MCF 10A (cell line): ENCODE measurements at places on chromosomes 2 and 18. TPM values are rescaled to one million over a fixed set of nuclear protein-coding genes. Genes with fewer than 3 reads are reported as not detected.

TFCP2L1 gene
- 22.6 and 24.3 TPM in 2 replicates for total RNA-seq

GRCh38 chr18:79937103-79937860 lies 14.2 kb downstream of the SLC66A2 start:
- H3K4me1 ChIP-seq = peaks cover 6% of the 10 kb centered on the region
- H3K27ac ChIP-seq = no peak overlapping the region
- DNase-seq = no peak
- H3K27me3 ChIP-seq = no peaks in the 10 kb centered on the region
- no peak overlapping the region for H3K4me3 ChIP-seq

- H3K27ac ChIP-seq = no peak overlapping the region
- H3K27me3 ChIP-seq = no peaks in the 10 kb centered on the region
- DNase-seq = no peak
- peaks cover 6% of the 10 kb centered on the region for H3K4me1 ChIP-seq
Measured at GRCh38 chr2:215636816-215637215, 200.9 kb upstream of the FN1 start.

DNA sequence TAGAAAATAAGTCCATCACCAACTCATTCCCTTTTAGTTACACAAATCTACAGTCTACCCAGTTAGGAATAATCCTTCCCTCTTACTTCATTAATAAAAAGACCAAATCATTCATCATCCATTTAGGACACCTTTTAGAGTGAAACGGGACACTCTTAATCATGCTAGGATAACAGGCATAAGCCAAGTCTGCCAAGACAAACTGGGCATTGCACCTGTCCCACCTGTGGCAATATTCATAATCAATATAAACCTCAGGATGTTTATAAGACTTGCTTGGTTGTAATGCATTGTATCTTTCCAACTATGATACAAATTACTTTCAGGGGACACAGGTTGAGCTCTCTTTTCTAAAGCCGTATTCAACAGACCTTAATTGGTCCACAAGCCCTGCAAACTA lies 82.7 kb upstream of the SH3BP4 start:
- H3K4me1 ChIP-seq = no peaks in the 10 kb centered on the region
- no peak overlapping the region for H3K4me3 ChIP-seq
- no peak overlapping the region for H3K27ac ChIP-seq
- no peak for DNase-seq
- H3K36me3 ChIP-seq = peaks cover 6% of the 10 kb centered on the region
- H3K27me3 ChIP-seq = no peaks in the 10 kb centered on the region
